ENCODE measurements at places on chromosomes 3 and 15.

DNA sequence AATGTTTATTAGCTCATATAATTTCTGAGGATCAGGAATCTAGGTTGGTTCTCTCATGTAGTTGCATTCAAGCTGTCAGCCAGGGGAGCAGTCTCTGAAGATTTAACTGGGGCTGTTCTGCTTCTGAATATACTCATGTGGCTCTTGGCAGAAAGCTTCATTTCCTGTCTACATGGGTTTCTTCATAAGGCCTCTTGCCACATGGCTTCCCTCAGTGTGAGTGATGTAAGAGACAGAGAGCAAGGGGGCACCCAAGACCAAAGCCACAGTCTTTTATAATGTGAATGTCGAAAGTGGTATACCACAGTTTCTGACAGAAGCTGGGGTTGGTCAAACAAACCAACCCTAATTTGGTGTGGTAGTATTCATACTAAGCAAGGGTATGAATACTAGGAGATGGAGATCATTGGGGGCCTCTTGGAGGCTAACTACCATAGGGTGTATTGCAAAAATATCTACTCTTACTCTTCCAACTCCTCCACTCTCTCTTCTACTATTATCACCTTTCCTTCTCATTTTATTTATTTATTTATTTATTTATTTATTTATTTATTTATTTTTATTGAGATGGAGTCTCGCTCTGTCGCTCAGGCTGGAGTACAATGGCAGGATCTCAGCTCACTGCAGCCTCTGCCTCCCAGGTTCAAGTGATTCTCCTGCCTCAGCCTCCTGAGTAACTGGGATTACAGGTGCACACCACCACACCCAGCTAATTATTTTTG lies 123.8 kb downstream of the B3GALNT1 start:
- no peak for DNase-seq

- no peak for DNase-seq
These were observed 8.1 kb upstream of the IL20RB start for GRCh38 chr3:136949708-136950107.

DNA sequence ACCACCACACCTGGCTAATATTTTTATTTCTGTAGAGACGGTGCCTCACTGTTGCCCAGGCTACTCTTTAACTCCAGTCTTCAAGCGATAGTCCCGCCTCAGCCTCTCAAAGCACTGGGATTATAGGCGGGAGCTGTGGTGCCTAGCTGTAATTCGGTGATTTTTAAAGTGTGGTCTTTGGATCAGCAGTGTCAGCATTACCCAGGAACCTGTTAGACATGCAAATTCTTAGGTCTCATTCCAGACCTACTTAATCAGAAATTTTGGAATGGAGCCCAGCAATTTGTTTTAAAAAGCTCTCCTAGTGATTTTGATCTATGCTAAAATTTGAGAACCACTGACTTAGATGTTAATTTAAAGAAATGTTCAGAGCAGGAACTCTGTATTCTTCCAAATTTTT lies 51.9 kb downstream of the GOLM2 start:
- no peak for DNase-seq

DNA sequence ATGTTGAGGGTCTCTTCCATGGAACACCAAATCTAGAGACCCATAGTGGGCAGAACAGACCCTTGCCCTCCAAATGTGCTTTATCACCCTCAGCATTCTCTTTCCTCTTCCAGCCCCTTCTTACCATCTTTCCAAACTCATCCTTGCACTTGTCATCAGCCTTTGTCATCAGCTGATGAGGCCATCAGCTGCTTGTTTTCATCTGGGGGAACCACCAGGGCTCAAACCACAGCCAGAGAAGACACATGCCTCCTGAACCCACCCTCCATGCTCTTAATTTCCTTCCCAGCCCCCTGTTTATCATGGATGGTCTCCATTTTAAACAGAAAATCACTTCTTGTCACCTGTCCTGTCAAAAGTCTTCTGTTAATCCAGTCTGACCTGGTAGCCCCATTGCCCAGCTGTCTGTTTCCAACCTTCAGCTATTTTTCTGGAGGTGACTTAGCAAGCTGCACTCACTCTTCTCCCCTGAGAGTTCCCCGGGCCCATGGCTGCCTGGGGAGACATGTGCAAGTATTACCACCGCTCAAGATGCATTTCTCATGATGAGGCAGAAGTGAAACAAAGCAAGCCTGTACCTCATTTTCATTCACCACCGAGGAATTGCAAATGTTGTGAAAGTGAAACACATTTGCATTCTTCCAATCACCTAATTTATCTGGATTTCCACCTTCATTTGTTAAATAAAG lies 14.7 kb upstream of the SYNM start:
- no peak for DNase-seq

GRCh38 chr3:190692256-190692655 lies 170.2 kb downstream of the GMNC start:
- no peak for DNase-seq

- DNase-seq = no peak
These were observed 10.3 kb upstream of the CD47 start for GRCh38 chr3:108100906-108101660.

DNA sequence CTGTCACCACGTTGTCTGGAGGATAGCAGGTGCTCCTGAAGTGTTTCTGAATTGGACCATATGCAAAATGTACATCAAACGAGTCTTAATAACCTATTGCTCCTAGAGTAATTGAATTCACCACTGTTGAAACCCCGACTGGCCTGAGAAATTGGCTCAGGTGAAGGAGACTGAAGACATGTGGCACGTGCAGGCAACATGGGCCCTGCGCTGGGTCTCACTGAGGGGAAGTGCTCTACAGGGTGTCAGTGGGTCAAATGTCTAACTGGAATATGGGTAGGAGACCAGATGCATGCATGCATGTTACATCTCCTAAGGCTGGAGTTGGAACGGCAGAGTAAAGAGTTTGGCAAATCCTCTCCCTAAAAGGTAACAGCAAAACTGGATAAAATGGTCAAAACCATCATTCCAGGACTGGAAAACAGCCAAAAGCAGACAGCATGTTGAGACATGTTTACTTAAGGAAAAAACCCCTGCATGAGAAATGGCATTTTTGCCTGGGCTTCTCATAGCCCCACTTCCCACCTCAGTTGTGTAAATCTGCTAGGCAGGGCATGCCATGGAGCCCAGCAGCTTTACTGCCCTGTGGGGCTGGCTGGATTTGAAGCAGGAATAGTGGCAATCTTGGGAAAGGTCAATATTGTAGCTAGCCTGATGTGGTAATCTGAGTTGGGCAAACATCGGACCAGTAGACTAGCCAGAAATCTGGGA lies 131.3 kb downstream of the TJP1 start:
- DNase-seq = no peak

DNA sequence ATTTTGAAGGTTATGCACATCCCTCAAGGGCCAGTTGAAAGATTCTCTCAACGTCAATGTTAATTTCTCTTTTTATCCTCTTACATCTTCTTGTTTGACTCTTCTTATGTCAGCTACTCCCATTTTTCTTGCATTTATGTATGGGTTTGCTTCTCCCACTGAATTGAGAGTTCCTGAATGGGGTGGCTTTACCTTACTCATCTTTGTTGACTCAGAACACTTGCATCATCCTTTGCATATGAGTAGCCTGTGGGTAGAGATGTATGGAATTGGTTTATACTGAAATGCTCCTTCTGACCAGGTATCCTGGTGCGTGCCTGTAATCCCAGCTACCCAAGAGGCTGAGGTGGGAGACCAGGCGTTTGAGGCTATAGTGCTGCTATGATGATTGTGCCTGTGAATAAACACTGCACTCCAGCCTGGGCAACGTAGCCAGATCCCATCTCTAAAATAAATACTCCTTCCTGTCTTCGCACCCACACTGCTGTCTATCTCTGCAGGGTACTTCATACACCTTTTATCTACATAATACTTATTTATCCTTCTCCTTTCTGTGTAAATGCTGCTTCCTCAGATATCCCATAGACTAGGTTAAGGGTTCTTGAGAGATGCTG lies 123.6 kb upstream of the DPH6 start:
- no peak for DNase-seq

DNA sequence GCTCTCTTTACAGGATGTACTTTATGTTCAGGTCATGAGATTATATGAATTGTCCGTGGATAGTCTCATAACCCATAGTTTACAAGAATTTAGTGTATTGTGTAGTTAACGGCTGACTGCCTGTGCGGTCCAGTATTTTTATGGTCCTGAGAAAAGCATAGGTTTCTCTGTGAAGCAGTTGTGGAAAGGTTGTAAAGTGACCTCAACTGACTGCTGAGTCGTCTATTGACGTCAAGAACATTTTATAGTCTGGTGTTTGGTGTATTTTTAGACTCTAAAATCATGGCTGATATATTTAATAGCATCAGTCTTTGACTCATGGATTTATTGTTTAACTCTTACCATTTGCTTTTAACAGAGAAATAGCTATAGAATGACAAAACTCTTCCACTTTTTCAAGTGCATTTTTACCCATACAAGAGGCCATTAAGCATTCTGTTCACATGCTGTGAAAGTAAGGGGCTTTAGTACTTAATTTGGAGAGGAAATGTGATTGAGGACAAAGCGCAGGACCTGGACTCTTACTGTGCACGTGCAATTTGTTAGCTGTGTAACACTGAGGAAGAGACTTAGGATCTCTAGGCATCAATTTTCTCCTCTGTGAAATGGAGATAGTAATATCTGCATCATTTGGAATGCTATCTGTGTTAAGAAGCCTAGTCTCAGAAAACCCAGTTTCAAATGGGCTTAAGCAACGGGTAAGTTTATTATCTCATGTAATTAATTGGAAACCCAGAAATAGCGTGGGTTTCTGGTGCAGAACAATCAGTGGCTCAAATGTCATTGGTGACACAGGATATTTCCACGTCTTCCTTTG lies 240.8 kb downstream of the NFKBIZ start:
- DNase-seq = no peak

DNA sequence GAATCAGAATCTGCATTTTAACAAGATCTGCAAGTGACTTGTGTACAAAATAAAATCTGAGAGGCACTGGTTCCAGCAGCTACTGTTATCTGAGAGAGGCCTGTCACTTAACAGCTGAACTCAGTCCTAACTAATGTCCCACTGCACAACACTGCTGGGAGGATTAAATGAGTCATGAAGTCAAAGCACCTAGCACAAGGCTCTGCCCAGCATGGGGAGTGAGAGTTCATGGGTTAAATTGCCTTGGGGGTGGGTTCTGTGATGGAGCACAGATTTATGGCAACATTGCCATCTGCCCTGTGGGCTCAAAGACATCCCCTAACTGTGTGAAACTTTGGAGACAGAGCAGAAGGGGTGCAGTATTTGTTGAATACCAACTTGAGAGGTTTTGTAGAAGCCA lies 250.9 kb downstream of the PLCL2 start:
- DNase-seq = no peak

GRCh38 chr15:87365186-87365585 lies 891.4 kb downstream of the NTRK3 start:
- no peak for DNase-seq

GRCh38 chr15:91255670-91256192 lies 155.7 kb downstream of the SV2B start:
- DNase-seq = no peak

DNA sequence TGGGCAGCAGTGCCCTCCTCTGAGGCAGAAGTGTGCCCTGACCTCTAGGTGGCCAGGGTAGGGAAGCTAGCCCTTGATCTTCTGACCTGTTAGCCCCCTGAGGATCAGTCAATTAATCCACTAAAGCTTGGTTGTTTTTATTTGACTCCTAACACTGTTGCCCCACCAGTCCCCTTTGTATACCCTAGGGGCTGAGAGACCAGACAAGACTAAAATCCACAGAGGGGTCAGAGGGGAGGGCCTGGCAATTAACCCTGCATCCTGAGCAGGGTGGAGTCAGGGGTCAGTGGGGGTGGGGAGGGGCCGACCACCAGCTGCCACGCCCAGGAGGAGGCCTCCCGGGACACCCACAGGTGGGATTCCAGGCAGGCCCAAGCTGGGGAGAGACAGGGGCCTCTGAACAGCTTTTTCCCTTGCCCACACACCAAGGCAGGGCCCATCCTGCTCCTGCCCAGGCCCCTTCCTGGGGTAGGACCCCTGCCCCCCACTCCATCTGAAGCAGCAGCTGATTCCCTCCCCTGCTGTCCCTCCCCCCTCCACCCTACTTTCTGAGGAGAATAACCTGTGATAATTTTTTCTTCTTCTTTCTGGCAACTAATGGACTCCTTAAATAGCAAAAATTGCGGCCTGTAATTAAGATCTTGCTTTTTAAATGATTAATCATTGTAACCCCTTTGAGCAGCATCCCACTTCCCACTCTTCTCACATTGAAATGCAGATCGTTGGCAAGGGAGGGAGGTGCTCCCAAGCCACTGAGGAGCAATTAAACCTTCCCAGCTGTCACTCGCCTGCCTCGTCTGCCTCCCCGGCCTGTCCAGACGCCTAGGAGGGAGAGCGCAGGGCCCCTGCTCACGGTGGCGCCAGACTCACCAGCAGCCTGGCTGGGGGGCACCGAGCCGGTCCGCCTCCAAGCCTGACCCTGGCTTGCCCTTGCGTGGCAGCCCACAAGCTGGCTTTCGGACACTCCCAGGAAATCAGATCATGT lies 51.9 kb downstream of the RHCG start:
- no peak for DNase-seq

DNA sequence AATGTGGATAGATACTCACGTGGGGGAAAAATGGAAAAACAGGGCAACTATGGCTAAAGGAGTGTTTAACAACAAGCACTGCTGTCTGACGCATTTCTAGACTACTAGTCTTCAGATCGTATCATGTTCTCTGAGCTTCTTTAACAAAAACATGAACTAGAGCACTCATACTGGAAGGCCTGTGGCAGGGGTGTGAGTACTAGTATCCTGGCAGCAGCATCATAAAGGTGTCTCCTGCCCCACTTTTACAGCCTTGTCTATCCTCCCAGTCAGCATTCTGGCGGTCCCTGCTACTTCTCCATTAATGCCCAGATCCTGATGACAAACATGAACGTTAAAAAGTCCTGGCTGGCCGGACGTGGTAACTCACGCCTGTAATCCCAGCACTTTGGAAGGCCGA lies 4.0 kb downstream of the FMN1 start:
- no peak for DNase-seq

GRCh38 chr15:35679186-35679585 lies 133.2 kb upstream of the DPH6 start:
- no peak for DNase-seq

- no peak for DNase-seq
These were observed 90.7 kb downstream of the NR2F2 start for GRCh38 chr15:96421178-96421601.

- DNase-seq = no peak
These were observed 49.4 kb upstream of the SYNPR start for GRCh38 chr3:63228677-63229076.

DNA sequence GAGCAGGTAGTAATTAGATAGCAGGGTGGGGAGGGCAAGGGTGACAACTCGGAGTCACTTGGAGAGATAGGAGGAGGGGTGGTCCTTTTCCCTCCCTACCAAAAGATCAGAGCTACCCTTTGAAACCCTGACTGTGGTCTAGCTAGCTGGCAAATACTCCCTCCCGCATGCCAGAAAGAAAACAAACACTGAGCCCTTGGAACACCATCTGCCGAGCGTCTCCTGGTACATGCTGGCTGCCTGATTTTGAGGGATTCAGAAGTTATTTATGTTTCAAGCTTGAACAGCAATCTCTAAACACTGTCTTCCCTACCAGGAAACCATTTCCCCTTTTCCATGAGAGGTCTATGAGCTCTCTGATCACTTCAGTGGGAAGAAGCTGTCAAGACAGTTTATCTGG lies 291.6 kb upstream of the CFAP20DC start:
- DNase-seq = no peak
